ENCODE measurements at places on chromosomes 6 and 20.

DNA sequence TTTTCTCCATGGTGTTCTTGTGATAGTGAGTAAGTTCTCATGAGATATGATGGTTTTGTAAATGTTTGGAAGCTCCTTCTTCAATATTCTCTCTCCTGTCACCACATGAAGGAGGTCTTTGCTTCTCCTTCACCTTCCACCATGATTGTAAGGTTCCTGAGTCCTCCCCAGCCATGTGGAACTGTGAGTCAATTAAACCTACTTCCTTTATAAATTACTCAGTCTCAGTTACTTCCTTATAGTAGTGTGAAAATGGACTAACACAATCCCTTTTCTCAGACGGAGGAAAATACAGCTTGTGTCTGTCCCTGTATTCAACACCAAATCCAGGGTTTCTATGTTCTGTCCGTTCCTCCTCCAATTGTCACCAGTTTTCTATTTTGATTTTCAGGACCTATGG, 181.0 kb downstream of the ALDH8A1 start:
- no peak overlapping the region for H3K4me3 ChIP-seq
- H3K27me3 ChIP-seq = no peaks in the 10 kb centered on the region
- no peak overlapping the region for H3K27ac ChIP-seq
- no peaks in the 10 kb centered on the region for H3K4me1 ChIP-seq
- DNase-seq = no peak
- H3K36me3 ChIP-seq = no peaks in the 10 kb centered on the region

GRCh38 chr6:114404339-114404955, 61.6 kb upstream of the HS3ST5 start:
- no peak for DNase-seq
- H3K27ac ChIP-seq = peak overlapping the region; percentile 70
- peaks cover 16% of the 10 kb centered on the region for H3K4me1 ChIP-seq
- H3K27me3 ChIP-seq = no peaks in the 10 kb centered on the region

GRCh38 chr6:169263836-169264608, 10.4 kb upstream of the THBS2 start:
- no peak overlapping the region for H3K4me3 ChIP-seq
- peaks cover 7% of the 10 kb centered on the region for H3K27me3 ChIP-seq
- peaks cover 6% of the 10 kb centered on the region for H3K4me1 ChIP-seq
- no peak for DNase-seq
- H3K27ac ChIP-seq = peak overlapping the region; percentile 90
- H3K36me3 ChIP-seq = peaks cover 5% of the 10 kb centered on the region

- H3K27ac ChIP-seq = no peak overlapping the region
- peaks cover 12% of the 10 kb centered on the region for H3K4me1 ChIP-seq
- no peak overlapping the region for H3K4me3 ChIP-seq
- H3K27me3 ChIP-seq = peaks cover 7% of the 10 kb centered on the region
- peaks cover 22% of the 10 kb centered on the region for H3K36me3 ChIP-seq
Measured at GRCh38 chr20:4837760-4838159, 116.1 kb downstream of the PRND start.

DNA sequence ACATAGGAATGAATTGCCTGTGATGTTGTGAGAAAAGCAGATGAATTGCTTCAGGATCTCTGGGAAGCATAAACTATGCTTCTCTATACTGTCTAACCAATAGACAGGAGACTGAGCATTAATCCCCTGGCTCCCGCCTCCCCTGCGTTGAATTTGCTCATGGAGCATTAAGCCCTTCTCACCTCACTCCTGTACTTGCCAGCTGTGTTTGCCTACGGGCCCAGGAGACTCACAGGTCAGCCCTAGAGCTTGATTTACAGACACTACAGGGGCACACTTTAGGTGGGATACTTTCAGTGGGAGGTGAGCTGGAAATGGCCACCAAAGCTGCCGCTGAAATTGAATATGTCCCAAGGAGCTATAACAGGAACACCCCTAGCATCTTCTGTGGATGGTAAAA, 418.7 kb downstream of the CBLN4 start:
- no peak overlapping the region for H3K27ac ChIP-seq
- H3K4me3 ChIP-seq = no peak overlapping the region
- H3K36me3 ChIP-seq = no peaks in the 10 kb centered on the region
- H3K27me3 ChIP-seq = no peaks in the 10 kb centered on the region
- no peak for DNase-seq

DNA sequence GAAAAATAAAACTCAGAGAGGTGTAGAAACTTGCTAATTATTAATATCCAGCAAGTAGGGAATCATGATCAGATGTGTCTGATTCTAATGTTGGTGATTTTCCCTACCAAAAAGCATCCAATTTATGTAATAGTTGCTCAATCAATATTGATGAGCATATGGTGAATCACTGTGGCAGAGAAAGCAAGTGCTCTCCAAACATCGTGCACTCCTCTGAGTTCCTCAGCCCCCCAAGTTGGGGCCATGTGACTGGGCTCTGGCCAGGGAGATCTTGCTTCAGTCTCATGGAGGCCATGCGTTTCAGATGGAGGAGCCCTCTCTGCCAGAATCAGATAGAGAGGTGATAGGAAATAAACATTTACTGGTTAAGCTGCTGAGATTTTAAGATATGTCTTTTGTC, 133.2 kb upstream of the LY86 start:
- no peaks in the 10 kb centered on the region for H3K36me3 ChIP-seq
- no peaks in the 10 kb centered on the region for H3K4me1 ChIP-seq
- no peak overlapping the region for H3K27ac ChIP-seq
- no peaks in the 10 kb centered on the region for H3K27me3 ChIP-seq
- no peak for DNase-seq

DNA sequence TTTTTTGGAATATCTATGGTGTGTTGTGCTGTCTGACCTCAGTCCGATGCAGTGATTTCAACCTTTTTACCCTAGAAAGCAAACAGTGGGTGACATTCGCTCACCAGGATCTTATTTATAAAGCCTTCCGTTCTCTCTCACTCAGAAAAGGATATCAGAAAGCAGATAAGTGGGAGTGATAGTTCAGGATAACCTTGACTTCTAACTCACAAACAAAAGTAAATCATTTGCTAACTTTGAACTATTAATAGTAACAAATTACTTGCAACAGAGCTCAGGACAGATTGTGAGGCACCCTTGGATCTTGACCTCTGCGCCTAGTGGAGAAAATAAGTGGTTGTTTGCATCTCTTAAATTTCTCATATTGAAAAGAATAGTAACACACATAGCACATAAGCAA, 637.1 kb upstream of the CITED2 start:
- H3K27ac ChIP-seq = no peak overlapping the region
- peaks cover 6% of the 10 kb centered on the region for H3K36me3 ChIP-seq
- H3K27me3 ChIP-seq = no peaks in the 10 kb centered on the region
- no peak for DNase-seq
- H3K4me1 ChIP-seq = no peaks in the 10 kb centered on the region
- no peak overlapping the region for H3K4me3 ChIP-seq

DNA sequence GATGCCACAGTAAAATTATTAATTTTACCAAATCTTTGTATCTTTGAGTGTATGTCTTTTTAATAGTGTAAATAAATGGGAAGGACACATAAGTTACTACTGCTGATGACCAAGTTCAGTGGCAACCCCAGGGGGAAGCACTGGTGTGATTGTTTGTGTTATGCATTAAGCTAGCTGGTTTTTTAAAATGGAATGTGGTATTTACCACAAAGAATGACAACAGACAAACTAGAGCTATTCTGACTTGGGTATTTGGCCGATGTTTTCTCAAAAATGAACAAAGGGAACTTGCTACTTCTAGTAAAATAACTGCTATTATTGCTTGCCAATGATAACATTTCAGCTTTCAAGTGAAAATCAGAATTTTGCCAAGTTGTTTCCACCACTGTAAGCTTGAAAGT, 2.9 kb downstream of the FNDC1 start:
- H3K27me3 ChIP-seq = peaks cover 18% of the 10 kb centered on the region
- H3K4me3 ChIP-seq = no peak overlapping the region
- DNase-seq = no peak
- peaks cover 3% of the 10 kb centered on the region for H3K4me1 ChIP-seq
- H3K27ac ChIP-seq = no peak overlapping the region
- peaks cover 4% of the 10 kb centered on the region for H3K36me3 ChIP-seq

GRCh38 chr20:37404461-37404890, 58.5 kb downstream of the SRC start:
- H3K36me3 ChIP-seq = no peaks in the 10 kb centered on the region

DNA sequence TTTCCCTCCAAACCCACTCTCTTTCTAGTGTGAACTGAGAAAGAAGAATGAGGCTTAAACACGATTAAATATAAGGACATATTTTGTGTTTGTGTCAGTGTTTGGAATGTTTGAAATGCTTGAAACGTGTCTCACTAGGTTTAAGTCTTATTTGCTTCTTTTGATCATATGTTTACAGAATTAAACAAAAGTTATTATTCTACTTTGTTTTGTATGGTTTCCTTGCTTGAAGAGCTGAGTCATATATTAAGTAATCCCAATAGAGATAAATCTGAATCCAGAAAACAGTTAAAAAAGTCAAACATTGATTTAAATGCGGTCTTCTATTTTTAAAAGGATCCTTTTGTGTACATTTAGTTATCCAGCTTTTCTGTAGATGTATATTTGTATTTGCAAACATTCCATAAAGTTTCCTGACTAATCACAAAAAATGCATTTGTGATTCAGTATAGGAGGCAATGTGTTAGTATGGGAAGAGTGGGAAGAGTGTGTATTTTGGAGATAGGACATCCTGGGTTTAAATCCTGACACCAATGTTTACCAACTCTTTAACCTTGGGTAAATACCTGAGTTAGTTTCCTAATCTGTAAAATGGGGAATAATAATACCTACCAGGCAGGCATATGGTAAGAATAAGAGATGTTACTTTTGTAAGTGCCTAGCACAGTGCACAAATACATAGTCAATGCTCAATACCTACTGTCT, 72.9 kb downstream of the TSBP1 start:
- no peaks in the 10 kb centered on the region for H3K4me1 ChIP-seq
- H3K27ac ChIP-seq = no peak overlapping the region
- H3K36me3 ChIP-seq = no peaks in the 10 kb centered on the region
- no peak overlapping the region for H3K4me3 ChIP-seq

Measured in glutamatergic neuron (in vitro differentiated cells).